ENCODE measurements at places on chromosomes 11 and 22.

DNA sequence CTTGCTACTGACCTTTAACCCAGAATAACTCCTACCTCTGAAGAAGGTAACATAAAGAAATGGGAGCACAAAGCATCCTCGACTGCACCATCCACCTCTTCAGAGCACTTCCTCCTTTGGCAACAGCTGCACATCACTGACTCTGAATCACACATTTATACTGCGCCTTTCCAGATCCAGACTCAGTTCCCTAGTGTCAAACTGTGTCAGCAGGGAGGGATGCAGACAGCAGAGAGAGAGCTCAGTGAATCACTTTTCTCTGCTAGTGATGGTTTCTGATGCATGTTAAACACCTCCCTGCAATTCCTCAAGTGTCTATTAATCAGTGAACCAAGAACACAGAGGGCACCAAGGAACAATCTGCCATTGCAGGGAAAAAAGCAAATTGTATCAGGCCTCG lies 118.9 kb downstream of the PLEKHA7 start:
- no peak for DNase-seq

DNA sequence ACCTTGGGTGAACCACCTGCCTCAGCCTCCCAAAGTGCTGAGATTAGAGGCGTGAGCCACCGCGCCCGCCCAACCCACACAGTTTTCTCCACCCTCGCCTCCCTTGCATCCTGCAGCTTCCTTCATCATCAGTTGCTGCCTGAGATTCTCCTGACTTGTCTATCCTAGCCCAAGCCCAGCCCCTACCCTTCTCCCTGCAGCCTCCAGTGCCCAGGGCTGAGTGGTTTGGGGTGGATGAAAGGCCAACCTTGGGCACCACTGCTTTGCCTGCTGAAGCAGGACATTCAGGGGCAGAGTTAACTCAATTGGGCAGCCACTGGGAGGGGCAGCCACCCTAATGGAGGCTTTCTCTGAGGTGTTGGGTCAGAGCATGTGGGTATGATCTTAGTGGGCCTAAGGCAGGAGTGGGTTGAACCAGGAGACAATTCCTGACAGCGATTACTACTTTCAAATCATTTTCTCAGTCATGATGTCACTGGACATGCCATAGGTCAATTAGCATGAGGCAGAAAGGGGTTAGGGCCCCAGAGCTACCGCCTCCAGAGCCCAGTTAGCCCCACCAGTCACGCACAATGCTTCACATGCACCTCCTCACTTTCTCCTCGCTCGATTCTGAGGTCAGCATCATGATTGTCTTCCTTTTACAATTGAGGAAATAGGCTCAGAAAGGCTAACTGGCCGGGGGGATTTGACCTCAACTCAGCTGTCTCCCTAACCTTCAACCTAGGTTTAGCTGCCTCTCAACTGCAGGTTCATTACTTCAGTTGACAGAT lies 1.0 kb upstream of the FKBP2 start:
- no peak for DNase-seq

DNA sequence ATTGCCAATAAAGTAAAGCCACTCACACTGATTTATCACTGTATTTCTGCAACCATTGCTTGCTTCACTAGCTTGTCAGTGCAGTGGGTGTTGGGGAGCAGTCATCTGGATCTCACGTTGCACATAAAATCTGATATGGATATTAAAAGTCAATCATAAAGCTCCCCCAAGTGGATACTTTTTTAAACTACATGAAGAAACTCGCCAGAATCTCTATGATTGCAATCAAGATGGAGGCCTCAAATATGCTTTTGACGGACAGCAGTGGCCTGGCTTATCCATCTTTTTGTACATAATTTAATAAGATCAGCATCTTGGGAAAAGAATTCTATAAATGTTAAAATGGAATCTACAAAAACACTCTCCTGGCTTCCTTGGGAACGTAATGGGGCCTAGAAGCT lies 137.7 kb downstream of the WT1 start:
- no peak for DNase-seq

- no peak for DNase-seq
Measured at GRCh38 chr11:47524291-47524874, 28.5 kb downstream of the CELF1 start.

GRCh38 chr11:110172468-110173065 lies 79.4 kb downstream of the ZC3H12C start:
- DNase-seq: no peak

Data from bone marrow (tissue), 2 donors.